ENCODE measurements at places on chromosomes 12 and 14.
A peak's percentile ranks its signal among the peaks of the same experiment; 100 is the strongest.

- DNase-seq = no peak
These were observed 22.3 kb downstream of the DYRK4 start for GRCh38 chr12:4584281-4584680.

DNA sequence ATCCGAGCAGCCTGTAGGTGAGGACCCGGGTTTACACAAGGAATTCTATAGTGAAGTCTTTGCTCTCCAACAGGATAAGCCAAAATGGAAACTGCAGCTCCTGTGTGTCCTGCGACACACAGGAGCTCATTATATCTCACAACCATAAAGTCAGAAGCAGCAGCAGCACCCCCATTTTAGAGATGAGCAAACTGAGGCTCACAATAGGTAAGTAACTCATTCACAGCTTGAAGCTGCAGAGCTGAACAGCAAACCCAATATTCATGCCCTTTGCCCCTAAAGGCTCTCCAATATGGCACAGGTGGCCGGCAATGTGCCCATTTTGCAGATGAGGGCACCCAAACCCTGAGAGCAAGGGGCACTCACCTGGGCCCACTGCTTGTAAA lies 4.6 kb downstream of the NCOR2 start:
- DNase-seq = no peak

GRCh38 chr14:38405851-38406635 lies 150.2 kb upstream of the CLEC14A start:
- no peak for DNase-seq

GRCh38 chr14:51448831-51449670 lies 202.7 kb upstream of the FRMD6 start:
- no peak for DNase-seq

DNA sequence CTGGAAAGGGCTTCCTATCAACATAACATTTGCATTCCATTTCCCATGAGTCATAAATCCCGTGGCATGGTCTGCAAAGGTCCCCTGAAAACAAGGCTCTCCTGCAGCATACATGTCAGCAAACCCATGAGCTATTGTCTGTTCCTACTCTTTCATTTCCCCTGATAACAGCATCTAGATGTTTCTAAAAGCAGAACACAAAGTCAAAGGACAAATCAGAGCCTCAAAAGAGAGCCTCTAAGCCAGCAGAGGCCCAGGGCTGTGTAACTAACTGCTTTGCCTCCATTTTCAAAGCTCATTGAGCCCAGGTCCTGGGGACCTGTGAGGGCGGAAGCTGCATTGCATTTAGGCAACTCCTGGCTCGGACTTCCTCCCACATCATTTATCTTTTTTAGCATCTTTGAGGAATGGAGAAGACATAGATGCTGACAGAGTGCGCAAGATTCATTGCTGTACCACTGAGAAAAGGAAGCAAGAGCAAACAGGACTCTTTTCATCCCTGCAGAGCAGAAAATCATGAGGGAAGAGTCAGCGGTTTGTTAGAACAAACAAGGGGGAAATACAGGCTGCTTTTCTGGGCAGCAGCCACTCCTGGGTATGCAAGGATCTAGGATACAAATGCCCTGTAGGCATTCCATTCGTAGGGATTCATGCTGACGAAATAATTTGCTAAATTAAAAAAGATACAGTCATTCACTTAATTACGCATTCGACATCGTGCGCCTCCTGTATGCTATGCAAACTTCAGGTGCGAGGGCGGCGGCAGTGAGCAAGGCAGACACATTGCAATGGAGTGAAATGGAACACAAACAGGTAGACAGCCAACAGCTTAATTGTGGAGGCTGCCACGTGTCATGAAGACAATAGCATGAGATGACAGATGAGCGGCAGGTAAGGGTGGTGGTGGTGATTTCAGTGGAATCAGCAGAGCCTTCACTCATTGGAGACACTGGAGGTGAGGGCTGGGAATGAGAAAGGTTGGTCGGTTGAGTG lies 131.0 kb downstream of the TMEM132D start:
- DNase-seq = no peak

DNA sequence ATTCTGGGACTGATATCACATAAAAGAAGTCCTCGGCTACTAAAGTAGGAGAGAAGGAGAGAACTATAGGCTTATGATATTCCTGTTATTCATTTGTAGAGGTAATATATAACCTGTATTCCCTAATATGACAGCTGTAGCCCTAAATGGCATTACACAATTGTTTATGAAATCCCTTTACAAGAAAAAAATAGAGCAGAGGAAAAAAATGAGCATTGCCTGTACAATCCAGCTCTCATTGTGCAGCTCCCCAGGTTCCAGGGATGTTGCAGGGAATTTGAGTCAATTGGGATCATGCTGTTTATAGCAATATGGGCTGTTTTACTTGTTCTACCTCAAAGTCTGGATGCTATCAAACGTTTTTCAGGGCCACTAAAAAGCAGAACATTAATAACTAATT lies 173.1 kb downstream of the APAF1 start:
- DNase-seq = no peak

GRCh38 chr12:21340403-21340802 lies 5.7 kb upstream of the SLCO1A2 start:
- DNase-seq = no peak

- no peak for DNase-seq
These were observed 19.1 kb upstream of the PGF start for GRCh38 chr14:74974364-74975058.

- DNase-seq = no peak
These were observed 166.6 kb upstream of the ATP2B1 start for GRCh38 chr12:89875225-89875624.

DNA sequence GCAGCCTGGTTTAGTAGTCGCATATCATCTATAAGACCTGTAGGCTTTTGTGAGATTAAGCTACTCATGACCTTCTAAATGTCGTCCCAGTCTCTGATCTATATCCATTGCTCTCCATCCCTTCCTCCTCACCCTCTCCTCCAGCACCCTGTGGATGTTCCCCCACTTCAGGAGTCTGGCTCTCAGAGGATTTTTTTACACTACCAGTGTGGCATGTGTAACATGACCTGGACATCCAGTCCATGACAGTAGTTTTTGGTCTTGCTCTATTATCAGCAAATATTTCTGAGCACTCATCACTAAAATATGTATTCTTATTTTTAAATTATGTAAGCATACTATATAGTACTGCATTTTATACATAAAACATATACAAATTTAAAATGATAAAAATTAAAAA lies 142.1 kb downstream of the DYRK2 start:
- no peak for DNase-seq

DNA sequence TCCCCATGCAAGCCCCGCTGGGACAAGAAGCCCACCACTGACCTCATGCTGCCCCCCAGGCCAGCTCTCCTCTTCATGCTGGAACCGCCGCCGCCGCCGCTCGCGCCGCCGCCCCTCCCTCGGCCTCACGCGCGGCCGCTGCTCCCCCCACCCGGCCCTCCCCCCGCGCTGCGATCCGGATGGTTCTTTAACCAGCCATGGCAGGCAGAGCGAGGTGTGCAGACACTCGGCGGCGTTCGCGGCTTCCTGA lies at the start of gene DCAF5:
DCAF5 (minus strand) TSS at position 218 of the 250 bp plus-strand sequence; CDS start at position 77, 141 bp downstream.
- no peak for DNase-seq

DNA sequence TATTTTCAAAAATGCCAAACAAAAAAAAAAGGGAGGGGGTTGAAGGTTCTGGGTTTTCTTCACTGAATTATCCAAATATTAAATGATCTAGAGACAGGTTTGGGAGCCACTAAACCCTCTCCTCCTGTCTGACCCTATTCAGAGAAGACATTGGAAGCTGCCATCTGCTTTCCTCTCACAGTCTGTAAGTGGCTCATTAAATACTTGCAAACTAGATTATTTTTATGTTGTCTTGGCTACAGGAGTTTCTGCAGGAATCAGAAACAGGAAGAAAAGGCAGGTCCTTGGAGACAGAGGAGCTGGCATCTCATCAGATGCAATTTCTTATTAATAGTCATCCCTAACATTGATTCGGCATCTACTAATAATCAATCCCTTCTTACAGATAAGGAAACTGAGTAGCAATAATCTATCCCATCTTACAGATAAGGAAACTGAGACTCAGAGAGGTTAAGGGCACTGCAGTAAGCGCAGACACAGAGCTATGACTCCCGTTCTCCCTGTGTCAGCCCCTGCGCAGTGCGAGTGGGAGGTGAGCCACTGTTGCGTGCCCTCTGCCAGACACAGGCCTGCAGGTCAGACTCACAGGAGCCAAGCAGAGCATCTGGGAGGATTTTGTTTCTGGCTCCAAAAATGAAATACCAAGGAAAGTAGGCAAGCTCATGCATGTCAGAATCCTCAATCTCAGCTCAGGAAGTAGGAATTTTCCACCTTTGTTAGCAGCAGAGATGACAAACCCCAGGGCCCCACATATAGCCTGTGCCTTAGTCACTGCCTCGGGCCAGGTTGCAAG lies 11.0 kb downstream of the BDKRB2 start:
- DNase-seq = no peak

GRCh38 chr12:88638966-88639760 lies 58.9 kb upstream of the KITLG start:
- DNase-seq = no peak

DNA sequence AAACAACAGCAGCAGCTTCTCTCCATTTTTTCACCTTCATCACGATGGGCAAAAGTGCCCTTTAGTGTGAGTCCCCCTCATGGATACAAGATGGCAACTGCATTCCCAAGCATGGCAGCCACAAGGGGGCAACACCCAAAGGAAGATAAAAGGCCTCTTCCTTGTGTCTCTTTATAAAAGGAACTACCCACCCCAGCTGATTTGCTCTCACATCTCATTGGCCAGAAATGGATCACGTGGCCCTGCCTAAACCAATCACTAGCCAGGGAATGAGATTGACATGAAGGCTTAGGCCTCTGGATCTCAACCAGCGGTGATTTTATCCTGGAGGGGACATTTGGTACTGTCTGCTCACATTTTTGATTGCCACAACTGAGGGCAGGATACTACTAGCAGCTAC lies 21.9 kb upstream of the IFT81 start:
- DNase-seq = no peak

DNA sequence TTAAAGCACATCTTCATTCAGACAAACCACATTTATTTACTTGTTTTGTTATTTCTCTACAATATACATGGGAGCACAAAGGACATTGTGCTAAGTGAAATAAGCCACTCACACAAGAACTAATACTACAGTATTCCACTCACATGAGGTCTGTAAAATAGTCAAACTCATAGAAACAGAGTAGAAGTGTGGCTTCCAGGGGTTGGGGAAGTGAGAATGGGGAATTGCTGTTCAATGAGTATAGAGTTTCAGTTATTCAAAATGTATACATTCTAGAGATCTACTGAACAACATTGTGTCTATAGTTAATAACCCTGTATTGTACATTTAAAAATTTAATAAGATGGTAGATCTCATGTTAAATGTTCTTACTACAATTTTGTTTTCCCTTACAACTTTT lies 88.8 kb downstream of the ATXN7L3B start:
- DNase-seq = no peak

DNA sequence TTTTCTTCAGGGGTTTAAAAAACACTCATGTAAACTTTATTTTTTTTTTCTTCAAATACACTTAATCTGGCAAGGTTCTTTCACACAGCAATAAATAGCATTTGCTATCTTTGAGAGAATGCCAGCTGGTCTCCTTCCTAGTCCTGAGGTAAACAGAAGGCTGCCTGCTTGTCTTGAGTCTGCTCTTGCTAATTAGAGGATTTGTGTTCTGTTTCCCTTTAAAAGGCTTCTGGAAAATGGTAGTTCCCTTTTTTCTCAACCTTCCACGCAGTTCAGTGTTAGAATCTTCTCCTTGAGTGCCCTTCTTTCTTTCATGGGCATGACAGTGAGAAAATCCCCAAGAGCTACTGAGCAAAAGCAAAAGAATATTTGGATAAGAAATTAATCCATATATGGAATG lies 92.3 kb upstream of the DCN start:
- no peak for DNase-seq

GRCh38 chr14:27409944-27410343 lies 812.1 kb upstream of the NOVA1 start:
- DNase-seq = no peak

DNA sequence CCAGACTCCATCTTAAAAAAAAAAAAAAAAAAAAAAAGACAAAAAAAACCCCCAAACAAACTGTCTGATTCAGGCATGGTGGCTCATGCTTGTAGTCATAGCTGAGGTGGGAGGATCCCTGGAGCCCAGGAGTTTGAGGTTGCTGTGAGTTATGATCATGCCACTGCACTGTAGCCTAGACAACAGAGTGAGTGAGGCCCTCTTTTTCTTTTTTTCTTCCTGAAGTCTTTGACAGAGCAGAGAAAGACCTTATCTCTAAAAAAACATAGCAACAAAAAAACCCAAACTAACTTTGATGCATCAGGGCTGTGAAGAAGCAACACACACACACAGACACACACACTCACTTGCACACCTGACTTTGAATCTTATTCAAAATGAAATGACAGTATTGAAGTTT lies 7.7 kb upstream of the AMN1 start:
- DNase-seq = no peak

GRCh38 chr12:3122841-3123678 lies 45.9 kb downstream of the TSPAN9 start:
- DNase-seq = no peak

GRCh38 chr14:95256002-95256775 lies 63.5 kb downstream of the CLMN start:
- DNase-seq = peak; percentile 46

GRCh38 chr12:91178781-91179180 lies 3.8 kb downstream of the DCN start:
- no peak for DNase-seq

- DNase-seq = no peak
These were observed 201.7 kb downstream of the STXBP6 start for GRCh38 chr14:24848102-24848790.

DNA sequence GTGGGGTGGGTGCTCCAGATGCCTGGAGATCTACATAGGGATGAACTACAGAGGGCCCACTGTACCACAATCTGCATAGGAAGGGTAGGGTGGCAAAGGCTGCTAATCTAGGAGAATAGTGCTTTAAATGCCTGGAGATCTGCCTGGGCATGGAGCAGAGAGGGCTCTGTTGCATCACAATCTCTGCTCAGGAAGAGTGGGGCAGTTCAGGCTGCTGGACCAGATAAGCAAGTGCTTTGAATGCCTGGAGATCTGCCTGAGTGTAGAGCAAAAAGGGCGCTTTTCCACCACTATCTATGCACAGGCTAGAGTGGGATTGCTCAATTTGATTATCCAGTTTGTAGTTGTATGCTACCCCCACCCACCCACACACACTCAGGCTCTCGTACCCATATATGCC lies 886.3 kb upstream of the SEL1L start:
- DNase-seq = no peak

DNA sequence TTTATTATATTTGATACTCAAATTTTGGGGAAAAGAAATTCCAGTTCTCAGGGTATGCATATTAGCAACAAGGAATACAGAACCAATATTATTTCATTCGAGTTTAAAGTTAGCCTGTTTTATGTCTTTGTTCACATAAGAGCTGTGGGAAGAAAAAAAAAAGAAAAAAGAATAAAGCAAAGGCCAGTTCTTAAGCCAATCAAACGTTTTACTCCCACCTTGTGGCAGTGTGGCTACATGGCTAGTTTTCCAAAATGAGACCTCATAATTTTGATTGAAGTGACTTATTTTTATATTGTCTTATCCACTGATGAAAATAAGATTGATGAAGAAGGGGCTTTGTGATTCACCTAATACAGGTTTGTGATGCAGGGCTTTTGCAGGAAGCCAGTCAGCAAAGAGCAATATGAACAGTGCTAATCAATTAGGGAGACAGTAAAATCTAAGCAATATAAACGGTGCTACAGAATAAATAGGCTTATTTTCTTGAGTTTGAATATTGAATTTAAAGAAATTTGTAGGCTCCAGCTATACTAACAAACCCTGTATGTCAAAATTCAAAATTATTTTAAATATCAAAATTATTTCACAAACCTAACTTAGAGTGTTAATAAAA lies 624.1 kb upstream of the FOXG1 start:
- no peak for DNase-seq

- no peak for DNase-seq
These were observed 25.2 kb upstream of the PPFIBP1 start for GRCh38 chr12:27498761-27499160.

Measured in substantia nigra (tissue), 51 donors.